ENCODE measurements at places on chromosomes 12 and 14.

GRCh38 chr14:44962334-44963043 lies 499 bp downstream of the TOGARAM1 start:
- peak; percentile 4 for DNase-seq

DNA sequence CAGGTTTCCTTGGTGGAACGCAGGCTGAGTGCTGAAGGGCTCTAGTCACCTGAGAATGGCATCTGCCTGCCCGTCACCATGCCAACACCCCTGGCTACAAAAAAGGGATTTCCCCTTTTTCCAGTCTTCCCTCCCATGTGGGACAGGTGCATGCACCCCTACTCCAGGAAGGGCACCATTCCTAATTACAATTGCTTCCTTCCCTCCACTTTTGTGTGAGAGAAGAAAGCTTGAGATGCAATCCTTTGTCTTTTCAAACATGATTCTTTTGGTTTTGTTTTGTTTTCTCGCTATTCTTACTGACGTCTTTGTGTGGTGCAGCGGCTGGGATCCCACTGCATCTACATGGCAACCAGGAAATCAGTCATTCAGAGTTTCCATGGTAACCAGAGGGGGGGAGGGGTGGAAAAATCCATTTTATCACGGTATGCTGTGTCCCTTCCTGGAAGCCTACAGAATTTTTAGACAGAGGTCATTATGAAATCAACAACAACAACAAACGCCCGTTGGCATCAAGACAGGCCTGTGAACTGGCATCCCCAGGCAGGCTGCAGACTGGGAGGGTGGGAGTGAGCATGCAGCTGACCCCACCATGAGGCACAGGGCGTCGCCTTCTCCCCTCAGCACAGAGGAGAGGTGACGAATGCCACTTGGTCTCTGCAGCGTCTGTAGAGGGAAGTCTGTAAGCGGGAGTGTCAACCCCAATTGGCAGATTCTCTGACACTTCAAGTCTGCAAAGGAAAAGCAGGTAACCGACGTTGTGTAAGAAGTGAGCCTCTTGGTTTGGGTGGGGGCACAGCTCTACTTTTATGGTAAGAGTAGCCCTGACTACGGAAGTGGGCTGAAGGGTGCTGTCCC lies 13.6 kb upstream of the GNG2 start:
- DNase-seq = peak; percentile 70

- no peak for DNase-seq
Observed at GRCh38 chr12:2650261-2651067, 144.3 kb upstream of the FKBP4 start.

DNA sequence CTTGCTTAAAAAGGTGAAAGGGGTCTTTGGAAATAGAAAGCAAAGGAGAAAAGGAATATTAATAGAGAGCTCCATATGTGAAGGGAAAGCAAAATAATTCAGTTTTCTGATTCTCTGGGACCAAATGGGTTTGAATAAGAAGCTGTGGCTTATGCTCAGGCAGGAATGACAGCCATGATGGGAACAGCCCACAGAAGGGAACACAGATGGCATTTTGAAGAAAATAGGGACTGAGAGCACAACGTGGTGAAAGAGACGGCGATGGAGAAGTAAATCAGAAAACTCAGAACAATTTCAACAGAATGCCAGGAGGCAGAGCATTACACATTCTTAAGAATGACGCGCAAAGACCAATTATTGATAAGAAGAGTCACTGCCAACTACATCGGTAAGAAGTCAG lies 102.8 kb downstream of the STXBP6 start:
- no peak for DNase-seq

GRCh38 chr12:8948701-8949341 lies 624 bp downstream of the M6PR start:
- DNase-seq = no peak

DNA sequence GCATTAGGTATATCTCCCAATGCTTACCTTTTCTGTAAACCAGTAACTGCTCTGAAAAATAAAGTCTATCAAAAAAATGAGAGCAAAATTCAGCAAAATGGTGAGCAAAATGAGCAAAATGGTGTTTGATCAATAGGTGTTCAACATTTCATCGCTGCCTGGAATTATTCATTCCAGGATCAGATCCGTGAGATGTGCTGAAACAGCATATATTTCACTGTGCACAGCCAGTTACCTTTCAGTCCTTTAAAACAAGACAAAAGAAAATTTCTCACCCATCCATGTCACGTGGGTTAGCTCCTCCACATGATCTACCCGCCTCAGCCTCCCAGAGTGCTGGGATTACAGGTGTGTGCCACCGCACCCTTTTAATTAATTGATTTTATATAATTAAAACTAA lies 8.1 kb upstream of the FGF23 start:
- no peak for DNase-seq

DNA sequence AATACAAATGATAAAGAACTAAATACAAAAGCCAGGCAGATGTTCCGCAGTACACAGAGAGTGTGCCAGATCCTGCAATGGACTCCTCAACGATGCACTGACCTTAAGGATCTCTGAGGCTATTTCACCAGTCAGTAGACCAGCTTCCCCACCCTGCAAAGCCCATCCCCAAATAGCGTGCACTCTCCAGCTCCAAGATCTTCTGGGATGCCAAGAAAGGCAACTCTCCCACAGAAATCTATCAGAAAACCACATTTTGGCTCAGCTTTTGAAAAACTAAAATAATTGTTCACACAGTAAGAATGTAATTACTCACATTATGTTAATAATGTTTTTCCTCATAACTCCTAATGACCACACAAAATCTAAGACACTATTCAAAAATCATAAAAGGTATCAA lies 90.4 kb downstream of the PPP2R5E start:
- DNase-seq = no peak

GRCh38 chr14:25050269-25051150 lies 563 bp upstream of the STXBP6 start:
- DNase-seq = no peak

GRCh38 chr14:64938972-64939816 lies 3.4 kb downstream of the GPX2 start:
- no peak for DNase-seq

DNA sequence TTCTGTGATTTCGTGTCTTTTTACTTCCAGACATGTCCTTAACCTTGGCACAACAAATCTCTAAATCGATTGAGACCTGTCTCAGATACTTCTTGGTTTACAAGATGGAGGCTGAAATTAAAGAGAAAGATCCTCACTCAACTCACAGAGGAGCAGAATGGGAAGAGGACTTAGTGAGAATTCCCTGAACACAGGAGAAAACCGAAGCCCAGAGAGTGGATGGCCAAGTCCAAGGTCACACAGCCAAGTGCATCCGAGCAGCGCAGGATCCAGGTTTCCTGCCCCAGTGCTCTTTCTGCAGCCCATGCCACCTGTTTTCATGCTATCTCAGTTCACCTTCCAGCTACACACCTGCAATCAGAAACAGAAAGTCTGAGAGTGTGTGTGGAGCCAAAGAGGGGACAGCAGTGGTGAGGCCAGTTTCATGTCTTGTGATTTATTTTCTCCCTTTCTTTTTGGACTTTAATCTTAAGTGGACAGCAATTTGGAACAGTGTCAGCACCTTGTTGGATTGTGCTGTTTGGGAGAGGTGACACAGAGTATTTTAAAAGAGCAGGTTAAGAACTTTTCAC lies 22.9 kb upstream of the TCL1B start:
- no peak for DNase-seq

DNA sequence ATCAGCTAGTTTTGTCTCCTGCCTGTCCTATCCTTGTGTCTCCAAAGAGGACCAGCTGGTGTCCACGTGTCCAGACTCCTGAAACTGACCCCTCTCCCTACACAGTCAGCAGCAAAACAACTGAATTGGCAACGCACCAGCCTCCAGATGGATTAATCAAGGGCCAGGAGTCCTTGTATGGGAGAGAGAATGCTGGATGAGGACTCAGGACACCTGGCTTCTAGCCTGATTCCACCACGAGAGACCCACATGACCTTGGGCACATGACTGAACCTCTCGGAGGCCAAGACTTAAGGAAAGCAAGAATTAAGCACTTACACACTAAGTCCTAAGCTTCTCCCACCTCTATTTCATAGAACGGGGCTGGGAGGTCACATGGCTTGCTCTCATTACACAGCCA lies 60.4 kb upstream of the CMKLR1 start:
- DNase-seq = no peak

DNA sequence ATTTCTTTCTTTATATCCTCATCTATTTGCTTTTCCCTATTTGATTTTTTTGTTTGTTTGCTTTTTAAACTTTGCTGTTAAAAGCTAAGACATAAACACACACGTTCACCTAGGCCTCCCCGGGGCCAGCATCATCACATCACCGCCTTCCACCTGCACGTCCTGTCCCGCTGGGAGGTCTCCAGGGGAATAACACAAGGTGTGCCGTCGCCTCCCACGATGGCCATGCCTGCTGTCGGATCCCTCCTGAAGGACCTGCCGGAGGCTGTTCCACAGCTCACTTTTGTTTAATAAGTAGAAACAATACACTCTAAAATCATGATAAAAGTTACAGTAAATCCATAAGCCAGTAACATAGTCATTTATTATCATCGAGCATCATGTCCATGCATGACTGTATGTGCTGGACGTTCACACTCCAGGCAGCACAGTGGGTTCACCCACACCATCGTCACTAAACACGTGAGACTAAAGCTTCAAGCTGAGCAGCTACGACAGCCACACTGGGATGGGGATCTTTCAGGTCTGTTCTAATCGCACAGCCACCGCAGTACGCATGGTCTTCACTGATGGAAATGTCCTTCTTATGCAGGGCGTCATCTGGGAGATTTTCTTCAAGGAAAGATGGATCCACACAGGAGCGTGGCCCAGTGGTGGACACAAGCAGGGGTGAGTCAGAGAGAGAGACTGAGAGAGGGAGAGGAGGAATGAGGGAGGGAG lies 3.6 kb downstream of the RIMBP2 start:
- DNase-seq = no peak

GRCh38 chr12:54294152-54294952 lies 6.5 kb downstream of the NFE2 start:
- DNase-seq = peak; percentile 27

DNA sequence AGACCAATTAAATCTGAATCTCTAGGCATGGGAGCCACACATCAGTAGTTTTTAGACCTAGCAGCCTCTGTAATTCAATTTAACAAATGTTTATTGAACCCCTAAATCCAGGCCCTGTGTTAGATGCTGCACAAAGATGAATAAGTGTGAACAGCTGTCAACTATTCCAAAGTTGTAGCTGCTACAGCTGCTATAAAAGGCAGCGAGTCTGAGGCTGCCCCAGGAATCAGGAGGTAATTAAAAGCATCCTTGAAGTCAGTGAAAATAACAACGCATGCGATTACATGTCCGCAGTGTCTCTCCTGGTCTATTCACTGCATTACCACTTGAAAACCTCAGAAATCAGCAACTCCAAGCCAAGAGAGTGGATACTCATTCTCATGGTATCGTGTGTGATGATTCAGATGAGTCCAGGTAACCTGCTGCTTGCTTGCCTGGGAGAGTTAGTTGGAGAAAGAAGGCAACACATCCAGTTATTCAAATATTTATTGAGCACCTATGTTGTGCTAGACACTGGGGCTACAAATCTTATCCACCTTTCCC lies 34.9 kb upstream of the DDHD1 start:
- no peak for DNase-seq

DNA sequence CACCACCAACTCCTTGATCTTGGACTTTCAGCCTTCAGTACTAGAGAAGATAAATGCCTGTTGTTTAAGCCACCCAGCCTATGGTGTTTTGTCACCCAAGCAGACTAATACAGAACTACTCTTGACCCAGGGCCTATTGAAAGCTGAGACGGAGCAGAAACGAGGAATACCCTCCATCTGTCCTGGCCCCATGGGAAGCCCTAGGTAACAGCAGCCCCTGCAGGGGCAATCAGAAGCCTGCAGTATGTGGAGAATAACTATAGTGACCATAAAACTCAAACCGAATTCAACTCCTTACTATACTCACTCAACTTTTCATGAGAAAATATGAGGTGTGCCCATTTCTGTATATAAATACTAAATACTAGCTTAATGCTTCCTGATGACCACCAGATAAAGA lies 307.4 kb downstream of the NUAK1 start:
- no peak for DNase-seq

DNA sequence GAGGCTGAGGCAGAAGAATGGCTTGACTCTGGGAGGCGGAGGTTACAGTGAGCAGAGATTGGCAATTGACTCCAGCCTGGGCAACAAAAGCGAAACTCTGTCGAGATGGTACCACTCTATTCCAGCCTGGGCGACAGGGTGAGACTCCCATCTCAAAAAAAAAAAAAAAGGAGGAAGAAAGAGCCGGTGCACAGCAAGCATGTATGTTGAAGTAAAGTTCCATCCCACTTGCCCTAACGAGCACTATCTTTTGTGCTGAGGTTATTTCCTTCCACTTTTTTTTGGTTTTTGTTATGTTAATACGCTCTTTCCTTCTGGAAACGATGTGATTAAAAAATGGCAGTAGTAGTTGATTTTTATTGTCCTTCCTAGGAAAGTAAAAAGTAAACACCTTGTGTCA lies 19.5 kb upstream of the GOLGA5 start:
- no peak for DNase-seq

DNA sequence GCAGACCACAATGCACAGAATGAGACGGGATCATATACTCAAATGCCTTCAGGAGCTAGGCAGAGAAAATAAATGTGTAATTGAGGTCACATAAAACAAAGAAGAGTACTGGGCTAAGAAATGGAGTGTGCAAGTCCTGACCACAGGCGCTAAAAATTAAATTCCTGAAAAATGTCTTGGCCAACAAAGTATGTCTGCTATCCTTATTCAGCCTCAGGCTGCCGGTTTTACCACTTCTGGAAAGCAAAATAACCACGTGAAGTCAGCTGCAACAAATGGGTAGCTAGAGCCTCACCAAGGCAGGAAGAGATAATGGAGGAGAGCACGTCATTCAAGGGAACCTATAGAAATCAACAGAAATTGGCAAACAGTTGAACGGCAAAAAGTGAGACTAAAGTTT lies 3.1 kb downstream of the PYGL start:
- no peak for DNase-seq

DNA sequence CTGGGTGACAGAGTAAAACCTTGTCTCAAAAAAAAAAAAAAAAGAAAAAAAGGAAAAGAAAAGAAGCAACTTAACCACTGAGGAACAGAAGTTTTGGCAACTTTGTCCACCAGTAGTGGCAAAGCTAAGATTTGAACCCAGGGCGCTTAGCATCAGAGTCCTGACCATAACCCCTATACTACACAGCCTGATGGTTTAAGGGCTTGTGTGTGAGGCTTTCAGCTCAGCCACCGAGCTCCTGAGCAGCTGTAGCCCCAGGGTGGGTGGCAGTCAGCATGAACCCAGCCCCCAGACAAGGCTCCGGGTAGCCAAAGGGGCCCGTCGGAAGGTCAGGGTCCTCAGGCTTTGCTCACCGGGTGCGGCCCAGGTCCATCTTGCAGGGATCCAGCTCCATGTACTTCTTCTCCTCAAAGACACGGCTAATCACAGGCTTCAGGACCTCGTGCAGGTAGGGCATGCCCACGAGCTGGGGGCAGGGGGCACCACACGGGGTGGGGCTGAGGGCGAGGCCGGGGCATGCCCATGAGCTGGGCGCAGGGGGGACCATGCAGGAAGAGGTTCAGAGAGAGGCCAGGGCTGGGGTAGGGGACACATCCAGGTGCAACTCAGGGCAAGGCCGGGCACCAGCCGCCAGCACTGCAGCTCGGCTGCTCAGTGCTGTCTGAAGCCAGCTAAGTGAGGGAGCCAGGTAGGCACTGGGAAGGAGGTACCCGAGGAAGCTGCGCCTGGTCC lies 20.9 kb downstream of the RASAL1 start:
- no peak for DNase-seq

Data from stimulated activated CD8-positive, alpha-beta memory T cell treated with anti-CD3 and anti-CD28 coated beads, Interleukin-7, amount 100 ng/mL, for 1 hour (primary cell).